ENCODE measurements at places on chromosomes 1 and 21.
A peak's percentile ranks its signal among the peaks of the same experiment; 100 is the strongest.

DNA sequence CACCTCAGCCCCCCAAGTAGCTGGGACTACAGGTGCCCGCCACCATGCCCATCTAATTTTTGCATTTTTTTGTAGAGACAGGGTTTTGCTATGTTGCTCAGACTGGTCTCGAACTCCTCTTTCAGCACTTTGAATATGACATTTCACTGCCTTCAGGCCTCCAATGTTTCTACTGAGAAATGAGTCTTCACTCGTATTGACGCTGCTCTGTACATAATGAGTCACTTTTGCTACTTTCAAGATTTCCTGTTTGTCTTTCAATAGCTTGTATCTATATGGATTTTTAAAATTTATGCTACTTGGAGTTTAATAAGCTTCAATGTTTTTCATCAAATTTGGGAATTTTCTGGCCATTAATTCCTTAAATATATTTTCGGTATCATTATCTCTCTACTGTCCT is 64.7 kb downstream of the GORAB start:
- peaks cover 20% of the 10 kb centered on the region for H3K4me1 ChIP-seq
- DNase-seq = no peak
- no peaks in the 10 kb centered on the region for H3K36me3 ChIP-seq
- H3K27ac ChIP-seq = no peak overlapping the region
- no peak overlapping the region for H3K4me3 ChIP-seq

GRCh38 chr1:51313961-51314777 is 16.2 kb downstream of the TTC39A start:
- no peak overlapping the region for H3K4me3 ChIP-seq
- H3K27ac ChIP-seq = peak overlapping the region; percentile 0
- no peaks in the 10 kb centered on the region for H3K27me3 ChIP-seq

DNA sequence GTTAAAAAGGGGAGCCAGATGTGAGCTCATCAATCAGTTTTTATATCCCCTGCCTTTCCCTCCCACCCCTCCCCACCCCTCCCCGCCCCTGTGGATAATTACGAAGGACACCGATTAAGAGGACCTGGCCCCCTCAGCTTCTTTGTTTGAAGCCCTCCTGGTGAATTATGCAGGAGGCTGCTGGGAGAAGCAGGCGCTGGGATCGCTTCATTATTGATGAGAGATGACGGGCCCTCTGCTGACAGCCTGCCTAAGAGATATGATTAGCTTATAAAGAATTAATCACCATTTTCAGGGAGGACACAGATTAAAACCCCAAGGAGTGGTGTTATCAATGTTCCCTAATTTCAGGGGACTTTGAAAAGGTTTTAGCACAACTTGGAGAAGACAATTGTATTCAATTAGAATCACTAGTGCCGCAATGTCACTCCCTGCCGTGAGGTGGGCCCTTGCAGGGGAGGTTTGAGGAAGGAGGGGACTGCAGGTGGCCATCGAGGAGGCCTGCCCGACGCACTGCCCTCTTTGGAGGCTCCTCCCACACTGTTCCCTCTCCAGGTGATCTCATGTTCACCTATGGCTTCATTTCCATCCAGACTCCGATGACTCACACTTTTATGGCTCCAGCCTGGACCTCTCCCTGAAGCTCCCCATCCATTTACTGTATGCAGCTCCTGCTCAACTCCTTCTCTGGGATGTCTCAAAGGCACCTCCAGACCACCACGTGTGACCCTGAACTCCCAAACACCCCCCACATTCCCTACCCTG is 67.0 kb upstream of the KLHDC7A start:
- H3K36me3 ChIP-seq = no peaks in the 10 kb centered on the region
- H3K27me3 ChIP-seq = no peaks in the 10 kb centered on the region
- H3K4me1 ChIP-seq = no peaks in the 10 kb centered on the region

GRCh38 chr21:20040768-20041167 is 957.4 kb upstream of the NCAM2 start:
- no peaks in the 10 kb centered on the region for H3K27me3 ChIP-seq
- H3K4me3 ChIP-seq = no peak overlapping the region

DNA sequence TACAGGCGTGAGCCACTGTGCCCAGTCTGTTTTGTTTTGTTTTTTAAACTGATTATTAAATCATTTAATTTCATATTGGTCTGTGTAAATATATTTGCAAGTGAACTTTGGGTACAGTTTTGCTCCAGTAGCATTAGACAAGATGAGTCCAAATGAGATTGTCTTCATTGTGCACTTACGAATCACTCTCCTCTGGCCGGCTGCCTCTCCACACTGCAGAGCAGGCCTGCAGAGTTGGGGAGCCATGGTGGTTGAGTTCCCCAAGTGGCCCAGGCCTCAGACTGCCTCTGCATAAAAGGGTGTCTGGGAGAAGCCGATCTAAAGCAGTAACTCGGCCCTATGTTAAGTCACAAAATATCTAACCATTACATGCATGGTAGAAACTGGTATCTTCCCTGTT is 74.8 kb downstream of the ATP5PO start:
- H3K27me3 ChIP-seq = no peaks in the 10 kb centered on the region
- H3K4me1 ChIP-seq = peaks cover 5% of the 10 kb centered on the region
- H3K27ac ChIP-seq = peak overlapping the region; percentile 18
- DNase-seq = no peak
- peaks cover 6% of the 10 kb centered on the region for H3K36me3 ChIP-seq
- no peak overlapping the region for H3K4me3 ChIP-seq

DNA sequence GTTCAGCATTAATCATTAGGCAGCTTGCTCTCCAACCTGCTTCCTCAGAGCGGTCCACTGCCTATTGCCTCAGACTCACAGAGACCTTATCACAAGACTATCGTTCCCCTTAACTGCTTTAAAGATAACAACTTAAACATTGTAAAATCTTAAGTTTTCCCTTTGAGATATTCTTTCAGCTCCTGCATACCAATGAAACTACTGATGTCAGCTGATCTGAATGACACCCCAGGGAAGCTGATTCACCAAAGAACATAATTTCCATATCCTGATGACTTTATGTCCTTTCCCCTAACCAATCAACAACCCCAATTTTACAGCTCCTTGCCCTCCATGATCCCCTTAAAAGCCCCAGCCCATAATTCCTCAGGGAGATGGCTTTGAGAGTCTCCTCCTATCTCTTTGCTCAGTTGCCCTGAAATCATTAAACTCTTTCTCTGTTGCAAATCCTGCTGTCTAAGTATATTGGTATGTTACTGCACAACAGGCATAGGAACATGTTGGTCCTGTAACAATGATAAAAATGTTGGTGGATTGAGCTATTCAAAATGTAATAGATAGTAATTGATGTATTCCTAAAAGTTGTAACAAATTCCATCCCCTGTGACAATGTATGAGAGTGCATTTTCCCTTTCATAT is 621.4 kb upstream of the RGS18 start:
- no peaks in the 10 kb centered on the region for H3K36me3 ChIP-seq
- DNase-seq = no peak
- H3K4me3 ChIP-seq = no peak overlapping the region
- no peaks in the 10 kb centered on the region for H3K4me1 ChIP-seq
- no peaks in the 10 kb centered on the region for H3K27me3 ChIP-seq

DNA sequence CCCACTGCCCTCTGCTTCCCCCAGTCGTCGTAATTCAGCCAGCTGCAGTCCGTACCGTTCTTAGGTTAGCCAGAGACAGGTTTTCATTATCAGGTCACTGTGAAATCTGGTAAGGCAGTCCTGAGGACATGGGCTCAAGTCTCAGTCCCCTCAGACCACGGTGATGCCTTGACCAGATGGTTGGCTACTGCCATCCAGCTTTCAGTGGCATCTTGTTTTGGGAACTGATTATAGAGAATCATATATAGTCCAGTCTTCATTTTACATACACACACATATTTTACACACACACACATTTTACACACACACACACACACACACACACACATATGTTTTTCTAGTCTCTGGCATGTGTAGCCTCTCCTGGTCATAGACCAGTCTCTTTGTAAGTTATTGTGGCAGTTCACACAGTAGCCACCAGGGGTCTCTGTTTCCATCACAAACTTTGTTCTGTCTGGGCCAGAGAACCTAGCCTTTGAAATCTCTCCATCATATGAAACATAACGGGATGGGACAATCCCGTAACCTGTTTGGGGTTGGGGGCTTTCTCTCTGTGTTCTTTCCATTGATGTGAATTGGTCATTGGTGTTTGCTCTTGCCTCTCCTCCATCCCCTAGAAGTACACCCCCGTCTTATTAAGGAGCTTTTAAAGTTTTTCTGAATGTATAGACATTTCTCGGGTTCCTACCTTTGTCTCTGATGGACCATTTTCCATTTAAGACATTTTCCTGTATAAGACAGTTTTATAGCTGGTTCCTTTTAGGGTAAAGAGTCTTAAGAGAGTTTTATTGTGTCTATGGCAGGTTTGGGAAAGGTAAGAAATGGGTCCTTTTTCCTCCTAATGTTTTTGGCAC is 8.4 kb upstream of the IKBKE start:
- peaks cover 4% of the 10 kb centered on the region for H3K36me3 ChIP-seq
- no peak overlapping the region for H3K27ac ChIP-seq
- H3K27me3 ChIP-seq = no peaks in the 10 kb centered on the region
- H3K4me3 ChIP-seq = no peak overlapping the region
- DNase-seq = no peak
- H3K4me1 ChIP-seq = no peaks in the 10 kb centered on the region

- H3K36me3 ChIP-seq = no peaks in the 10 kb centered on the region
- H3K27ac ChIP-seq = no peak overlapping the region
- DNase-seq = no peak
- no peak overlapping the region for H3K4me3 ChIP-seq
These were observed 25.6 kb downstream of the PODN start for GRCh38 chr1:53087332-53088285.

DNA sequence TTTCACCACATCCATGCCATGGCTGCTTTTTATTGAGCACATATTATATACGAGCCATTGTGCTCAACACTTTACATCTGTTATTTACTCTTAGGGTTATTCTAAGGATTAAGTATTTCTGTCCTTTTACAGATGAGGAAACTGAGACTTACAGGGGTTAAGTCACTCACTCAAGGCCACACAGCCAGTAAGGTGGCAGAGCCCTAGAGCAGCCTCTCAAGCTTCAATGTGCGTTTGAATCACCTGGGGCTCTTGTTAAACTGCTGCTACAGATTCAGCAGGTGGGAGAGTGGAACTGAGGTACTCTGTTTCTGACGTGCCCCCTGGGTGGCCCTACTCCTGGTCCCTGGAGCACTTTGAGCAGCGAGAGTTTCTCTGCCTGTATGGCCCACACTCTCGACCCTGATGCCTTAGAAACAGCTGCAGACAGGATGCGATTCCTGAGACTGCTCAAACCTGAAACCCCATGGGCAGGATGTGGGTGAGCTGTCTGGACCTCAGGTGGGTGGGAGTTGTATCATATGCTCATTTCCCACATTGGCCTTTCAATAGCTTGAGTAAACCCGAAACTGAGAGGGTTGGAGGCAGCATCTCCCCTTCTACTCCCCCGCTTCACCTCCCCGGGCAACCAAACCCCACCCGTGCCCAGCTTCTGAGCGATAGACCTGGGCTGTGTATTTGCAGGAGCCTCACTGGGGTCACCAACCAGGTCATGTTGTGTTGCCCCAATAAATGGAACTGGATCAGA is 59.3 kb downstream of the MAN1C1 start:
- no peaks in the 10 kb centered on the region for H3K4me1 ChIP-seq
- DNase-seq = no peak
- H3K4me3 ChIP-seq = no peak overlapping the region

DNA sequence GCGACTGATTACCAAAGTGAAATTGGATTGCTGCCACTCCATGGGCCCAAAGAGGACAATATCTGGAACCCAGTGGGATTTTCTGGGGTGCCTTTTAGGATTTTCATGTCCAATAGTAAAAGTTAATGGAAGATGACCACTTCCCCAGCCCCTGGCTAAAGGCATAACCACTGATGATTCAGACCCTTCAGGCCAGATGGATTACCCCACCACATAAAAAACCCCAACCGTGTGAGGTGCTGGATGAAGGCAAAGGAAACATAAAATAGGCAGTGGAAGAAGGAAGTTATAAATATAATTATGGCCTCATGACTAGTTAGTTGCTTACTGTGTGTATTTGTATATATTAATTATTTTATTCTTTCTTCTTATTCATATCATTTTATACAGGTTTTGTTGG is 40.2 kb upstream of the IL10 start:
- H3K4me3 ChIP-seq = no peak overlapping the region
- no peaks in the 10 kb centered on the region for H3K4me1 ChIP-seq
- DNase-seq = no peak

- H3K27ac ChIP-seq = peak overlapping the region; percentile 68
- H3K4me3 ChIP-seq = peak overlapping the region; percentile 91
- no peaks in the 10 kb centered on the region for H3K27me3 ChIP-seq
- H3K36me3 ChIP-seq = peaks cover 8% of the 10 kb centered on the region
- no peak for DNase-seq
These were observed 501 bp downstream of the FBXO6 start for GRCh38 chr1:11664336-11665065.
